ENCODE measurements at places on chromosomes 16 and 17.
A peak's percentile ranks its signal among the peaks of the same experiment; 100 is the strongest.

- DNase-seq, result no peak
Observed at GRCh38 chr16:53968454-53968853, 264.5 kb downstream of the FTO start.

DNA sequence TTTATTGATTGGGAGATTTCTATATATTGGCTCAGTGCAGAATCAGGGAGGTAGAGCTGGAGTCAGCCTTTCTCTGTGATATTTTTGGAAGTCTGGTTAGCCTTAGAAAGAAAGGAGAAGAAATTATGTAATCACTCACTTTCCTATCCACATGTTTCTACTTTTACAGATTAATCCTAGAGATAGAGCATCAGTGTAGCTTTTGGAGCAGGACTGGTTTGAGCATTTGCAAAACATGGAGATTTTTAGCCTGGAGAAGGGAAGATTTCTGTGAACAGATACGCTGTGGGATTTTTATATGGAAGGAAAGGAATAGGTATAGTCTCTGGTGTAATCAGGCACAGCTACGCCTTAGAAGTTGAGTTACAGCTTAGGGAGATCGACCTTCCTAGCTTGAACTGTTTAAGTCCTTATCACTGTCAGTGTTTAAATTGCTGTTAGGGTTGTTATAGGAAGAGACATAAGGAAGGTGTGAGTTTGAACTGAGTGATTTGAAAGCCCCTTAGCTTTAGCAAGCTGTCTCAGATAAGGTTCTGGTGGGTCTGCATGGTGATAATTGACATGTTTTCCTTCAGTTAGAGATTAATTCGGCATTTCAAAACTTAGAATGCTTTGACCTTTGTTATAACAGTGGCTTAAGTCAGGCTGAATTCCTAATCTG lies 20.5 kb downstream of the METTL9 start:
- DNase-seq, result no peak

GRCh38 chr17:78802008-78802407 lies 19.9 kb upstream of the CYTH1 start:
- DNase-seq, result no peak

DNA sequence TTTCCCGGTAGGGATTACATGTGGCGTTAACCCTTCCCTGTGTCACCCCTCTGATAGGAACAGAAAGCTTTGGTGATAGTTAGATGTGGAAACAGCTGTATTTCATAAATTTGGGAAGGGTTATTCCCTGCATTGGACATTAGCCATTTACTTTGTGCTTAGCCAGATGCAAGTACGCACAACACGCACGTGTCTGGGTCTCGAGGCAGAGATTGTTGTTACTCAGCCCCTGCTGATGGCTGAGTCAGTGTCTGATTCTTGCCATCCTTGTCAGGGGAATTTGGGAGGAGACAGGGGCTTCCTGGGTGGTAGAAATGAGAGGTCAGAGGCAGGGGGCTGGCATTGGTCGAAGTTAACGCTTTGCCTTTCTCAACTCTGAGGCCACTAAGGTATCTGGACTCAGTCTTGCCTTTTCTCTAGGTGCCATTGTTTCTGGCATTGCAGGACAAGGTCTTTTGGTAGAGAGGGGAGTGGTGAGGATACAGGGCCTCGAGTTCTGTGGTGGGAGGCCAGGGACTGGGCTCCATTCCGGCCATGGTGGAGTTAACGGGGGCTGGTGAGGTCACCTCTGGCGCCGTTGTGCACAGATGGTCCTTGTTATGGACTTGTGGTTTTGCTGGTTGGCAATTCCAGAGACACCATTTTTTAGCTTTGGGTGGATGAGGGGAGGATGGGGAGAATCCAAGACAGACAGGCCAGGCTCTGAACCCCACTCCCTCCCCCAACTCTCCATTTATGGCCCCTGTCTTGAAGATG lies 8.2 kb downstream of the MMP2 start:
- peak; percentile 75 for DNase-seq

- no peak for DNase-seq
Observed at GRCh38 chr17:6681176-6681575, 29.6 kb downstream of the C17orf100 start.

DNA sequence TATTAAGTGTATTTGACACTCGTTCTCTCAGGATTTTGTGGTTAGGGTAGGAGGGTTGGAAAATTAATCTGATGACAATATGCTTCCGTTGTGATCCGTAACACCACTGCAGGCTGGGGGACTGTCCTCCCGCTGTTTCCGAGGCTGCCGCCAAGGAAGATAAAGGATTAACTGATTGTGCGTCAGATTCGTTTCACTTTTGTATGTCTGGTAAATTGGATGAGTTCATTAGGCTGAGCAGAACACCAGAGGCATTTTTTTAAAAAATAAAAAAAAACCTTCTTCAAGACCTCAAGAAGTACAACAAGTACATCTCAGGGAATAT lies 486.7 kb upstream of the SALL1 start:
- no peak for DNase-seq

- no peak for DNase-seq
Observed at GRCh38 chr16:23642246-23642774, 1.0 kb downstream of the DCTN5 start.

DNA sequence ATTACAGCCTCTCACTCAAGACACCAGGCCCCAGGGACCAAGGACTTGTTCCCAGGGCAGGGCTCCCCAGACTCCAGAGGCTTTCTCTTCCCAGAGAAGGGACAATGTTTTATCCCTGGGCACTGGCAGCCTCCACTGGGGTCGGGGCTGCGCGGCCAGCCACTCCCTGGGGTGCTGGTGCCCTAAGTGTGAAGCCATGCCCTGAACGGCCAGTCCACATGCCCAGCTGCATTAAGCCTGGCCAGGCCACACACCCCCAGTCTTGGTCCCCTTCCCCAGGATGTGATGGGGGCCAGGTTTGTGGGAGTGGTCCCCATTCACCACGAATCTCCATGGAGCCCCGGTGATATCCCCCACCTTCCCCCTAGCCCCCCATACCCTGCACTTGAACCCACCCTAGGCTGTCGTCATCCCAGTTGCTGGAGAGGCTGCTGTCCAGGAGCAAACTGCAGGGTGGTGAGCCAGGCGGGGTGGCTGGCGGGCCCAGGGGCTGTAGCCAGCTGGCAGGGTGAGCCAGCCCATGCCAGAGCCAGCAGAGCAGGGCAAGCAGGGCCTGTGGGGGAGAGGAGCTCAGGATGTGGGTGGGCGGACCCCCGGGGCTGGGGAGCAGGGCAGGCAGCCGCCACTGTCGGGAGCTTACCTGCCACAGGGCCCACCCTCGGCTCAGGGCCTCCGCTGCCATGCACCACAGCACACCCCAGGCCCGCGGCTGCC lies 4.6 kb downstream of the PAQR4 start:
- peak; percentile 89 for DNase-seq

DNA sequence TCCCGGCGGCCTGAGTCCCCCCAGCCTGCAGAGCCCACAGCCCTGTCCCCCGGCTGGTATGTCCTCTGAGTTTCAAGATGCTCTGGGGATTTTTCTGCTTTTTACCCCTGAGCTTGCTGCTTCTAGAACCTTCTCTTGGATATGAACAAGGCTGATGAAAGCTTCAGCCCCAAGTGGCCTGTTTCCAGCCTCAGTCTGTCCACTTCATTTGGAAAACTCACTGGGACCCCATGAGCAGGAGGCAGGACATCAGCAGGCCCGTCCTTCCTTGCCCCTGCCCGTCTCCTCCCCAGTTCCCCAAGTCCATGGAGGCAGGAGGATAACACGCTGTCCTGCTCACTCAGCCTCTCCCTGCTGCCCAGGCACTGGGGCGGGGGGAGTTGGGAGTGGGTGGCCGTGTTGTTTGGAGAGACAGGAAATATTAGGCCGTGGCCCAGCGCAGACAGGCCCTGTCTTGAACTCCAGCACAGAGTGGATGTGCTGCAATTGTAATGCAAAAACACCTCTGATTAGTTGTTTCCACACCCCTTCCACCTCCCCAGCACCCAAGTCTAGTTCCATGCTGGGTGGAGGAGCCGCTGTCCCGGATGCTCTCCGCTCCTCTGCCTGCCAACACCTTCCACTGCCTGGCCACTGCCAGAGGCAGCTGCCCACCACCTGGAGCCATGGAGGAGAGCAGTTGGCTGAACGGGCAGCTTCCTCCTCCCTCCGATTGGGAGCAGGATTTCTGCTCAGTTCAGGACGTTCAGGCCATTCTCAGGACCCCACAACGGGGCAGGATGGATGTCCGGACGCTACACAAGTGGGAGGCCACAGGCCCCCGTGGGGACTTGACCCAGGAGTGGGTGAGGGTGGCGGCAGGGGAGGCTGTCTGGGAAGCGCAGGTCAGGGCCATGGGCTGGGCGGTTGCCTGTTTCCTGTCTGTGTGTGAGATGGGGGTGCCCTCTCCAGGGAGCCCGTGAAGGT lies 216.9 kb upstream of the GSE1 start:
- DNase-seq, result no peak
